Stimulated activated CD8-positive, alpha-beta memory T cell treated with anti-CD3 and anti-CD28 coated beads, Interleukin-2, amount 100 ng/mL, for 1 hour (primary cell): ENCODE measurements at places on chromosomes 16 and 17.

DNA sequence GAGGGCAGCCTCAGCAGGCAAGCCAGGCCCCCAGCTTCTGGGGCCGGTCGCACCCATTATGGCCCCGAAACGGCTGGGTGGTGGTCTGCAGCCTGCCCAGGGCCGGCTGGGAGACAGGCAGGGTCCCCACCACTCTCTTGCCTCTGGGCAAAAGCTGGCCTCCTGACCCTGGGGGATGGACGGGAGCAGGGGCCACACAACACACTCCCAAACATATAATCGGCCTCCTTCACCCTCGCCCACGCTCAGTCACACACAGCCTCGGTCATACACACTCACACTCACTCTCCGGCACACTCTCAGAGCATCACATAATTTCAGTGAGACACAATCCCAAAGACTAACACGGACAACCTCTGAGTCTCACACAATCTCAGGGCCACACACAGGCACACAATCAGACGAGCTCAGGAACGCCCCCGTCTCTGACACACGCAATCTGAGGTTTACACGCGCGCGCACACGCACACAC is 589 bp downstream of the PEMT start:
- DNase-seq, result no peak

DNA sequence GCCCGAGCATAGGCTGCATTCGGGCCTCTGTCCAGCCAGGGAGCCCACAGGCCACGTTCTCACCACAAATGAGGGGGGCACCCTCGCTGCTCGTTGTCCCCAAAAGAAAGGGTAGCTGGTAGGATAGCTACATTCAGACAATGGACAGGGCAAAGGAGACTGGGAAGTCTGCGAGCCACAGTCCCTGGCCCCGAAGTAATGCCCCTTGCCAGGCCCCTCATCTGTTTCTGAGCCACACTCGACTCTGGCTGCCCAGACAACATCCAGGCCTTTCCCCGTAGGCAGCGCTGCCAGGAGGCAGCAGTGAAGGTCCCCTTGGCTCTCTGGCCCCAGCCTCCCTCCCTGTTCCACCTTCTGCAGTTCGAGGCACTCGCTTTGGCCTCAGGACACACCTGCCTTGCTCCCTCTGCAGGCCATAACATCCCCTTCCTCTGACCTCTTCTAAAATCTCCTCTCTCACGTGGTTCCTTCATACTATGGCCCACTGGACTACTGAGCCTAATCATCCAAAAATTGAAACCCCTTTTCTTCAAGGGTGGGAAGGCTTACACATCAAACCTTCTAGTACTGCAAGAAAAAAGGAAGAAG is 12.2 kb downstream of the AIPL1 start:
- DNase-seq, result no peak

- DNase-seq, result no peak
These were observed at the start of gene NPW for GRCh38 chr16:2019518-2019920. NPW (plus strand) TSS chr16:2019785.

- no peak for DNase-seq
These were observed 257.7 kb downstream of the XYLT1 start for GRCh38 chr16:17213025-17213424.

GRCh38 chr16:72946063-72946462 is 101.9 kb downstream of the ZFHX3 start:
- no peak for DNase-seq

- no peak for DNase-seq
These were observed 129.8 kb upstream of the TOM1L1 start for GRCh38 chr17:54770836-54771235.
